ENCODE measurements at places on chromosomes 13 and 19.
A peak's percentile ranks its signal among the peaks of the same experiment; 100 is the strongest.

GRCh38 chr13:73449252-73449651 lies 390.4 kb downstream of the KLF5 start:
- DNase-seq, result no peak

GRCh38 chr19:52638601-52639000 lies 446 bp upstream of the ZNF83 start:
- no peak for DNase-seq

DNA sequence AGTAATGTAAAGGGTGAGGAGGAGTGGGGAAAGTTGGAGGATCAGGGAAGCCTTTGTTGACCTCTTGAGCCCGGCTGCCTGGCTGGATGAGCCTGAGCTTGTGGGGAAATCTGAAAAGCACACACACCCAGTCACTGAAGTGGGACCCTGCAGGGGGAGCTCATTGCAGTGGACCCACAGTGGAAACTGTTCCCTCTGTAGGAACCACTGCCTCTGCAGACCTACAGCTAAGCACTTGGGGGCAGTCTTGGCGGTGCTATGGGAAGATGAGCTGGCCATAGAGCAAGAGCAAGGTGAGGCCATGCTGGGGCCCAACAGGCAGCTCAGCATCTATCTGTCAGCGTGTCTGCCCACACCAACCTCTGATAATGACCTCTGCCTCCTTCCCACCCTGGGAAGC lies 294.8 kb downstream of the TSHZ3 start:
- peak; percentile 10 for DNase-seq

DNA sequence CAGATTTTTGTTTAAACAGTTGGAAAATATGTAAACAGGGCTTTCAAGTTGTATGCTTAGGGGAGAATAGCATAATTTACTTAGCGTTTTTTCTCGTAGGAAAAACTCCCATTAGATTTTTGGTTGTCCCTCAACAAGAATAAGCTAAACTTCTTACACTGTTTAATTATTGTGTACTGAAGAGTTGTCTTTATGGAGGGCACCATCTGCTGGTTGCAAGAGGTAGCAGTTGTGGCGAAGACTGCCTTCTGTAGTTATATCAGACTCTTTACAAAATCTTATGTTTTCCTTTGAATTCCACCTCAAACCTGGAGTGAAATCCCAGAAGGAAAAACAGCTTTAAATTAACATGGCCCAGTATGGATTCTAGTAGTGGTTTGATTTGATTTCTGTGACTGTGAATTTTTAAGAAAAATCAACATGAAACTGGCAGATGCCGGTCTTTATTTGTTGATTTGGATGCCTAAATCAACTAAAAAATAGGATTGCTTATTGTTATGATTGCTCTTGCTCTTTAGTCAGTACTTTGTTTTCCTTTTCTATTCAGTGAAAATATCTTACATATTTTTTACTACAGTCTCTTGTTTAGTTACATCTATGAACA lies 53.4 kb downstream of the PDS5B start:
- peak; percentile 2 for DNase-seq

DNA sequence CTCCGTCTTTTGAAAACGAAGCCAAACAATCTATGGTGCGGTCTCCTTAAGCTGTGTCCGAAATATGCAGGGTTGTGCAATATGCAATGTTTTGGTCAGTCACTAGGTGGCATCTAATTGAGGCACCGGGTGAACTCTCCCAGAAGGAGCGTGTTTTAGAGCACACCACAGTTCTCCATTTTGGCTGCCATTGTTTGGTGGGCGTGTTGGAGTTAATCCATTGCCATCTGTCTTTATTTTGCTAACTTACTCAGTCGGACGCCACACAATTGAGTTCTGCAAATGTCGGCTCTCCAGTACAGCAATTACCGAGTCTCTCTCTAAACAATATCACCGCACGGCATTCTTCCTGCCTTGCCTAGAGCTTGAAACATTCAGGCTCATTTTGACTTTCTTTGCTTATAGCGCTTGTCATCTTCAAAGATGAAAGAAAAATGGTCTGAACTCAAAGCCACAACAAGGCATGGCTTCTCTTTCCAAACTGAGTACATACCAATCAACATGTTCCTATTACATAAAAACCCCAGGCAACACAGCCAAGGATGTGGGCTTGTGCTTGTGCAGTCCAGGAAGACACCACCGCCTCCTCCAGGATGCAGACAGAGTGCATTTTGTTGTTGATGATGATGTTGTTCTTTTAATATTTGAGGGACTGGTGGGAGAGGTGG lies 182.0 kb upstream of the SERP2 start:
- DNase-seq, result no peak

- no peak for DNase-seq
These were observed 20.6 kb downstream of the ELAVL3 start for GRCh38 chr19:11460207-11460606.

DNA sequence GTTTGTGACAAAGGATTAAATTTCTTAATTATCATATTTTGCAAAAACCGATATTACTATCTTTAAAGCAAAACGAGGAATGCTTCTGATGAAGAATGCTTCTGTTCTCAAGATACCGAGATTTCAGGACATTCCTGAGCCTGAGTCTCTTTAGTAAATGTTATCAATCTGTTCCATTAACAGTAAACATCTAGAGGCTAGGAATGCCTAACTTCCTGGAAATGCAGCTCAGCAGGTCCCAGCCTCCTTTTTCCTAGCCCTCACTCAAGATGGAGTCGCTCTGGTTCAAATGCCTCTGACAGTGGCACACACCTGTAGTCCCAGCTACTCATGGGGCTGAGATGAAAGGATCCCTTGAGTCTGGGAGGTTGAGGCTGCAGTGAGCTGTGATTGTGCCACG lies 2.4 kb upstream of the IFNL4 start:
- no peak for DNase-seq

GRCh38 chr13:79904581-79904980 lies 423.6 kb downstream of the NDFIP2 start:
- no peak for DNase-seq

DNA sequence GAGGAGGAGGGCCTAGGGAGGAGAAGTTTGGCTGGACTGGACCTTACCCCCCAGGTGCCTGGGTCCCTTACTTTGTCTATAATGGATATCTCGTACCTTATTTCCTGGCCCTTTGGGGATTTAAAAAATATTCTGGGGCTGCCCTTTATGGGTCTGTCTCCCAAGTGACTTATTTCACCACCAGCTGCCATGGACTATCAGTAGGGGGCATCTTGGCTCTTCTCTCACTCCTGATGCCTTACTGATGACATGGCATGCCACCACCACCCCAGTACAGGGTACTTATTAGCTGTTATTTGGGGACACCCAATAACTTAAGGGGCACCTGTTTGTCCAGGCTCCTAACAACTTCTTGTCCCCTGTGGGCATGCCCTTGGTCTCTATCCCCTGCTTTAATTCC lies 38.0 kb downstream of the NFIX start:
- DNase-seq, result no peak

GRCh38 chr19:18072335-18072734 lies 14.4 kb downstream of the IL12RB1 start:
- no peak for DNase-seq

DNA sequence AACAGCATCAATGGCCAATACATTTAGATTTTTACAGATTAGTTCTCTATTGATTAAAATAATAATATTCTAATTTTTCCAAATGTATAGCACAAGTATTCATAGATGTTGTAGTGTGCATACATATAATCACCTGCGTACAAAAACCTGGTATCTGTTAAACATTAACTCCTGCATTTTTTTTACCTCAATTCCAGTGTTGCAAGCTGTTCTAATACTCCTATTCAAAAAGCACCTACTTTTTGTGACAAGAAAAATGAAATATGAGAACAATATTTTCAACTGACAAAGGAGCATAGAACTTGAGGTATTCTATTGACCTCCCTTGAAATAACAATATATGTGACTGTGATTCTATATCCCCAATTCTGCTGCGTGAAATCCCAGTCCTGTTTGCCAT lies 422.9 kb upstream of the PCDH20 start:
- no peak for DNase-seq

GRCh38 chr13:32309312-32310133 lies 5.6 kb downstream of the ZAR1L start:
- no peak for DNase-seq

DNA sequence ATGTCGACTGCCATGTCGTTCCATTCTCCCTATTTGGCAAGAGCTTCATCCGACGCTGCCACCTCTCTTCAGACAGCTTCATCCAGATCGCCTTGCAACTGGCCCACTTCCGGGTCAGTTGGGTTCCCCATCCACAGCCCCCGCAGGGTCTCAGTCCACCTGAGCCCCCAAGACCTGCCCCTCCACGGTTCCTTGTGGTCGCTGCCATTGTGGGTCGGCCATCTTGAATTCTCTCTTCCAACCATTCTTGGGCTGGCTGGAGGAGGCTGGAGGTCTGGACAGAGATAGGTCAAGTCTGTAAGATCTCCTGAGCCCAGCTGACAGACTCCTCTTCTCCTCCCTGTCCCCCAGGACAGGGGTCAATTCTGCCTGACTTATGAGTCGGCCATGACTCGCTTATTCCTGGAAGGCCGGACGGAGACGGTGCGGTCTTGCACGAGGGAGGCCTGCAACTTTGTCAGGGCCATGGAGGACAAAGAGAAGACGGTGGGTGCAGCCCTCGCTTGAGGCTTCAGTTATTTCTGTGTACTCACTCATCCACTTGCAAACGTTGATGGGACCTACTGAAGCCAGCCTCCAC lies 19.5 kb downstream of the CPT1C start:
- DNase-seq, result no peak

- no peak for DNase-seq
These were observed 33.5 kb downstream of the CLEC17A start for GRCh38 chr19:14616407-14616806.

DNA sequence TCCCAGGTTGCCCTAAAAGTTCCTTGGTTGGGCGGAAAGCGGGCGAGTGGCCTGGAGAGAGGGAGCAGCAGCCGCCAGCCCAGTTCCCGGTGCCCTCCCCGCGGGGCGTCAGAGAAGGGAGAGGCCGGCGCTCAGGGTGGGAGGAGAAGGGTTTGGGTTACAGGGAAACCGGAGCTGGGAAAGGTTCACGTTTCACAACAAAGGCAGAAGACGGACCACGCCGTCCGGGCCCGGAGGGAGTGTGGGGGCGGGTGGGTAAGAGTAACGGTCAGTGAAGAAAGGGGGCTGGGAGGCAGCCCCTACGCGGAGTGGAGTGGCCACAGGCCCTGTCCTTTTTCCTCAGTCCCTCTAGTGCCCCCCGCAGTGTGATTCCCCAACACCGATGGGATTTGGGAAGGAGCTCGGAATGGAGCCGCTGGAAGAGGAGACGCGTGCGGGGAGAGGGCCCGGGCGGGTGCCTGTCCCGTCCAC lies 1.6 kb downstream of the SIX5 start:
- DNase-seq, result no peak

DNA sequence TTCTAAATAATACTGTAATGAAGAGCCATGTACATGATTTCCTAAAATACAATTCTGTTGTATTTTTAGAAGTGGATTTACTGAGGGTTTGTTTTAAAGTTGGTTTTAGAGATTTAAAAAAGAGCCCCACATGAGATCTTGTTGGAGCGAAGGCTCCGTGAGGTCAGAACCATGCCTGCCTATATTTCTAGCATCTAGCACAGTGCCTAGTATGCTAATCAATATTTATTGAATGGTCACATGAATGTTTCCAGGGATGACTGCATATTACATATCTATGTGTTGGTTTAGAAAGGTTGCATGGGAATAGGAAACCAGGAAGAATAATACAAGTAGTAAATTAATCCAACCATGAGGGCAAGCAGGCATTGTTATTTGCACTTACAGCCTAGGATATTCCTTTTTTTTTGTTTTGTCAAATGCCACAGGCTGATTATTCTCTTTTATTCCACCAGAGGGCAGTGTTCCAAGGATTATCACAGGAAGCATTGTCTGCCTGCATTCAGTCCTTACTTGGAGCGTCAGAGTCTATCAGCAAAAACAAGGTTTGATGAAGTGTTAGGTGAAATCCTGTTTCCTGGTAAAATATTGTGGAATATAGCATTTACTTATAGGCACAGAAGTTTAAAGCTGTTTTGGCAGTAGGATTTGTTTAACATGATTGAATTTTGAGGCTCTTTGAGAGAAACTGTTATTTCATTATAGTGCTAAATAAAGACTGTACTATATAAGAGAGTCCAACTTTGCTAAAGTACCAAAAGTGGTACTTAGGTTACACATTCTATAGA lies 46.8 kb downstream of the COG3 start:
- no peak for DNase-seq

GRCh38 chr19:12289790-12290065 lies 5.0 kb downstream of the ZNF44 start:
- no peak for DNase-seq

DNA sequence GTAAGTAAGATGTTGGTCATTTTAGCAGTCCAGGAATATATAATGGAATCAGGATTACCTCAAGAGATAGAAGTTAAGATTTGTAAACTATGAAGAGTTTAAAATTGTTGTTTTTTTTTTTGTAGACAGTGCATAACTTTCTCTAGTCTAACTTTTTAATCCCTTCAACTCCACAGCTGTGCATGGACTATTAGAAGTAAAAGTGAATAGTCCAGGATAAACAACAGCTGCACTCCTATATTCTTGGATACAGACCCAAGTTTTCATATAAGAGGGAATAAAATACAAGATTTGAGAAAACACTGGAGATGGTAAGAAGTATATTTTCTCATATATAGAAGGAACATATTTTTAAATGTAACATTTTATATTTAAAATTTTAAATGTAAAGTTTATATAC lies 1509.9 kb downstream of the SLITRK5 start:
- DNase-seq, result no peak
